Fibroblast of skin of scalp (primary cell): ENCODE measurements at places on chromosomes 12 and 14.

- no peak for DNase-seq
Measured at GRCh38 chr14:95533822-95534221, 1.0 kb upstream of the GLRX5 start.

- DNase-seq: no peak
Measured at GRCh38 chr14:83290447-83290846, 1756.8 kb upstream of the SEL1L start.

- DNase-seq: no peak
Measured at GRCh38 chr12:60977966-60978365, 1282.2 kb upstream of the USP15 start.

DNA sequence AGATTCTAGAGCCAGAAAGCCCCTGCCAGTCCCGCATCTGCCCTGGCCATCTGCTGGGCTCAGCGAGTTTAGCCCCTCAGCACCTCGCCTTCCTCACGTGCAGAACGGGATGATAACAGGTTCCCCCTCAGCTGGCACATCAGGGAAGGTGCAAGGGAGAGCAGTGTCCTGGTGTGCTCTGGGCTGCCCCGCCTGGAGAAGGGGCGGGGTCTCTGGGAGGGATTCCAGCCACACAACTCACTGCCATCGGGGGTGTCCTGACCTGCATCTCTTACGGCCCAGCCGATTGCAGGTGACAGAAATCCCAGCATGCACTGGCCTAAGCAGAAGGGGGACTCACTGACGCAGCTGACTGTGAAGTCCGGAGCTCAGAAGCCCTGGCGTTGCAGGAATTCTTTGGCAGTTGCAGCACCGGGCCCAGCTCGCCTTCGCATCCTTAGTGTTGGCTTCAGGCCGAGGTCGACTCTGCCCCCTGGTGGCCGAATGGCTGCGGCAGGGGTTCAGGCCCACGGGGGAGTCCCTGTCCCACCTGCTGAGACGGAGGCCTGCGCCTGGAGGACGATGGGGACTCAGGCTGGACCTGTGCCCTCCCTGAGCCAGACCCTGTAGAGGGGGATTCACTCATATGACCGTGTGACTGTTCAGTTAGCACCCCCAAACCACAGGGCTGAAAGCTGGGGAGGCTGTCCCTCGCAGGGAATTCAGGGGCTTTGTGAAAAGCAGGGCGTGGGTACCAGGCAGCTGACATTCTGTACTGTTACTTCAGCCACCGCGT, 178.6 kb downstream of the ADGRD1 start:
- peak; percentile 80 for DNase-seq

- no peak for DNase-seq
Measured at GRCh38 chr14:71388336-71388735, 481.1 kb downstream of the PCNX1 start.

DNA sequence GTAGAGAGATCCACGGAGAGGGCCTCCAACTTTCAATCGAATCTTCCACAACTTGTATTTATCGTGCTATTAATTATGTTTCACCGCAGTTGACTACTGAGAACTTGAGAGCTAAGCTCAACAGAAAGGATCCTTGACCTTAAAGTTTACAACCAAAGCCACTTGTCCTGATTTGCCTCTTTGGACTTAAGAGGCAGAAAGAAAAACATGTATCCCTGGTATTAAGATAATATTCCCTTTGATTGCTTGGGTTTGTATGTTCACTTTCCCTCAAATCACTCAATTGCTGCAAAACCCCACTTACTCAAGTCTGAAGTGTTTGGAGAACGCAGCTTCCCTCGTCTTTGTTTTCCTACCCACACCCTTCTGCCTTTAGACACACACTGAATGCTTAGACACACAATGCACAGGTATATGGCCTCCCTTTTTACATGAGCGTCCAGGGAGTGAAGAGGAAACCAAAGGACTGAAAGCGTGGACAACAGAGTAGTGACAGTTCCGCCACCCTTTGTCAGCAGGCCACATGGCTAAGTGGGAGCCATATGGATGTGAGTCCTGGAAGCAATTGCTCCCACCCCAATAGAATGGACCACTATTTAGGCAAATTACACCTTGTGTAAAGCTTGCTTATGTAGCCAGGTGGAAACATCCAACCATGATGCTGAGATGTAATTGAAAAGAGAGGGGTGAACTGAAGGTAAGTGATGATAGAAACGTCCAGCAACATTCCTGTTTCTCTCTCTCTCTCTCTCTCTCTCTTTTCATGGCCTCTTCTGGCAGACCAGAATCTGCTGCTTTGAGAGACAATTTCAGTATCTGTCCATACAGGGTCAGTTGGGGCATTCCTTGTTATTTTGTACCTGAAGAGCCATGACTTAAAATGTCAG, 1.4 kb upstream of the PKP2 start:
- no peak for DNase-seq

GRCh38 chr14:85578357-85578756, 48.4 kb downstream of the FLRT2 start:
- DNase-seq: no peak

DNA sequence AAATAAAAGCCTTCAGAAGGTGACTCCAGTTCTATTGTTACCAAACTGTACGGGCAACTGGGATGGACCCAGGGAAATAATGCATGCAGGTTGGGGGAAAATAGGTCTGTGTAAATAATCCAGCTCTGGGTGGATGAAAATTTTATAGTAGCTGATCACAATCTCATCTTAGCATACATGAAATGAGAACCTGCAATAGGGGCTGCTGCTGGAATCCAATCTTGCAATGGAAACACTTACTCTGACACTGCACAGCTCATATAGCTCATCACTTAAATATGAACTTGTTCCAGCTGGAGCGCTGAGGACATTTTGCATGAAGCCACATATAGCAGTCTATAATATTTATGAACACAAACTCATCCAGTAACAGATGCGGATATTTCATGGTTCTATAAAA, 40.1 kb upstream of the GAS2L3 start:
- no peak for DNase-seq

DNA sequence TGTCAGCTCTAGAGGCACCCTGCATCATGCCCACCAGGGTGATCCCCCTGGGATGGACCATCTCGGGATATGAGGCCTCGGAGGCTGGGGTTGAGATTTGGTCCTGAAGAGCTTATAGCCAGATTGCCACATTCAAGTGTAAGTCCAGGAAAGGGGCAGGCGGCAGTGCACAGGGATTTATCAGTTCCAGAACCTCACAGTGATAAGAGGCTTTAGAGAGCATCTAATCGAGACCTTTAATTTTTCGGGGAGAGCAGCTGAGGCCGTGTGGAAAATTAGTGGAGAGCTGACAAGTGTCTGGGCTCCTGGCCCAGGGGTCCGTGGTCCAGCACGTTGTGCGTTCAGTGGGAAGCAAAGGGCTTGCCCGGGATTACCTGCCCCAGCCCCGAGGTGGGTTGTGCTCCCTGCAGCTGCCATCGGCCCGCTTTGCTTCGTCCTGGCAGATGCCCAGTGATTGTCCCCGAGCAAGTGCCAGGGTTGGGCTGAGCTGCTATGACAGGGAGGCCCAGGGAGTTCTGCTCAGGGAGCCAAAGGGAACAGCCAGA, 52.1 kb downstream of the C14orf132 start:
- no peak for DNase-seq

GRCh38 chr12:57460841-57461275, 1.3 kb downstream of the GLI1 start:
- DNase-seq: peak; percentile 26

DNA sequence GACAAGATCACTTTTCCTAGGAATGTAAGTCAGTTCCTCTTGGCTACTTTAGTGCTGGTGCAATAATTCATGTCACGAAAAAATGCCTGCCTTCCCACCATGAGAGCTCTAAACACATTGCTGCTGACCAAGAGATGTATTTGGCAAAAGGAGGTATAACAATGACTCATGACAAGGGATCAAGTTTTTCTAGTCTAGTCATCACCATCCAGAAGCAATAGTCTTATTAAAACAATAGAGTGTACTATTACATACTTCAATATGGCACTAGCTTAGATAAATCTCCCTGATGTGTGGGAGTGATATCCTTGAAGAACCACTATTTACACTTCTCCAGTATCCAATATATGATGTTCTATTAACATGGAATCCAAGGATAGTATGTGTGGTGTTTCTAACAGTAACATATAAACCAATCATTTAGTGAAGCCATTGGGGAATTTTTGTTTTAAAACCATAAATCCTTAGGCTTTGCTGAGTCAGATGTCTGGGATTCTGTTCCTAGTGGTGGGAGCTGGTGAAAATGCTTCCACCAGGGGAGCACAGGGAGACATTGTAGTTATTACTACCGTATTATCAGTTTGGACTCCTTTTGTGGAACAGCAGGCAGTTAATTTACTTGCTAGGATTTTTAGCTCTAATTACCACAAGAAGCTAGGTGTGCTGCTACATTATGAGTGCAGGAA, 1387.5 kb downstream of the LRFN5 start:
- DNase-seq: peak; percentile 93

- no peak for DNase-seq
Measured at GRCh38 chr14:57864659-57865058, 1.2 kb downstream of the SLC35F4 start.
